ENCODE measurements at places on chromosomes 13 and 19.

DNA sequence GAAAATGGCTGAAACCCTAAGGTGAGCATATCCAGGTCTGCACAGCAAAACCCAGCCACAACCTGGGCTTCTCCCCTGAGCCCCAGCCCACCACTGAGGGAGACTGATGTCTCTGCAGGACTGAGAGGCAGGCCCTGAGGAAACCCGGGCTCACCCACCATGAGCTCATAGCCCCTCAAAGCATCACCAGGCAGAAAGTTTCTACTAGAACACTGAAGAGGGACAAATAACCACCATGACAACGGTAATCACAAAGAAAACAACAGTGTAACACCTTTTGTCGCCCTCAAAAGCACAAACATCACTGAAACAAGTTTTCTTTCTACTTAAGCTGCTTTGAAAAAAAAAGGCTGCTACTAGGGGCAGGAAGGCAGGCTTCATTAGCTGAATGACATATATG, 29.8 kb downstream of the TSHZ3 start:
- DNase-seq = no peak

DNA sequence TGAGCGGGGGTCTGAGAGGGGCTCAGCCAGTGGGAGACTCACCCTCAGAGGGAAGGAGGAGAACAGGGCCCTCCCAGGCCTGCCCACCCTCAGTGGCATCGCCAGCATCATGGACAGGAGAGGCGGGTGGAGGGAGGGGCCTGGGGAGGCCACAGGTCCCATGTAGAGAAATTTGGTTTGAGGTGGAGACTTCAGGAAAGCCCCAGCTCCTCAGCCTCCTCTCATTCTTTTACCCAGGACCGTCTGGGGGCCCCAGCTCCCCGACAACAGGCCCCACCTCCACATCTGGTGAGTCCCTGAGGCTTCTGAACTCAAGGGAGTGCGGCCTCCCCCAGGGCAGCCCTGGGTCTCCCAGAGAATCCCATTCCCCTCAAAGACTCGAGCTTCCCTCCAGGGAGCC, 3.1 kb downstream of the LILRB1 start:
- no peak for DNase-seq

- no peak for DNase-seq
Measured at GRCh38 chr19:52688335-52688734, 46.5 kb downstream of the ZNF611 start.

DNA sequence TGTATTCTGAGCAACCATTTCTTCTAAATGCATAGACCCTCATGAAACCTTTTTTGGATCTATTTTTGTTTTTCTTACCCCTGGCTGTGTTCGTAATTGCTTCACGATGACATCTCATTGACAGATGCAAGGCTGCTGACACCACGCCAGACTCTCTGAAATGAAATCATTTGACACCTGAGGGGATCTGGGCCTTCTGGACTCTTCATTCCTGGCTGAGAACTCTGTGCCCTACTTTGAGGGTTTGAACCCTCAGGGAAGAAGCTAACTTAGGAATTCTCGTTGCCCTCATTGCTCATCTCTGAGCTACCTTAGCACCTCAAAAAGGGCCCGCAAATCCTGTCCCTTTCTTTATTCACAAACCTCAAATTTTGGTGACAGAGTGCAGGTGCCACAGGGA, 40.5 kb upstream of the NBEA start:
- no peak for DNase-seq

All from activated CD4-positive, CD25-positive, alpha-beta regulatory T cell (primary cell).